ENCODE measurements at places on chromosomes 16 and 17. TPM values are rescaled to one million over a fixed set of nuclear protein-coding genes. Genes with fewer than 3 reads are reported as not detected.

DNA sequence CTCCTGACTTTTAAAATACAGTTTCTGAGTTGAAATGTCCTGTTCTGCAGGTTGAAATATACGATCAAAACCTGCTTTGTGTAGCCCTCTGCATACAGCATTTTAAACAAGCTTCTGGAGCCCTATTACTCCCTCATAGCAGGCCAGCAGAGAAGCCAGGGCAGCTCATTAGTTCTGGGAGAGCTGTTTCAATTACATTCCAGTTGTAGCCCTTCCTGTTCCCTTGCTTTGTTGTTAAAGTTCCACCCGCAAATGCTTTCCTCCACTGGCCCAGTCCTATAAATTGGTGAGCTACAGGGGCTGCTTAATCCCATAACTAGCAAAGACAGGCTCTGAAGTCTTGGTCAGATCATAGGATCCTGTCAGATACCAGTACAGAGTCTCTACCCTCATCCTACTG is 162.5 kb downstream of the SLC39A11 start:
- H3K27ac ChIP-seq = no peak overlapping the region
- no peak for DNase-seq
- no peaks in the 10 kb centered on the region for H3K27me3 ChIP-seq
- H3K4me1 ChIP-seq = peaks cover 11% of the 10 kb centered on the region

DNA sequence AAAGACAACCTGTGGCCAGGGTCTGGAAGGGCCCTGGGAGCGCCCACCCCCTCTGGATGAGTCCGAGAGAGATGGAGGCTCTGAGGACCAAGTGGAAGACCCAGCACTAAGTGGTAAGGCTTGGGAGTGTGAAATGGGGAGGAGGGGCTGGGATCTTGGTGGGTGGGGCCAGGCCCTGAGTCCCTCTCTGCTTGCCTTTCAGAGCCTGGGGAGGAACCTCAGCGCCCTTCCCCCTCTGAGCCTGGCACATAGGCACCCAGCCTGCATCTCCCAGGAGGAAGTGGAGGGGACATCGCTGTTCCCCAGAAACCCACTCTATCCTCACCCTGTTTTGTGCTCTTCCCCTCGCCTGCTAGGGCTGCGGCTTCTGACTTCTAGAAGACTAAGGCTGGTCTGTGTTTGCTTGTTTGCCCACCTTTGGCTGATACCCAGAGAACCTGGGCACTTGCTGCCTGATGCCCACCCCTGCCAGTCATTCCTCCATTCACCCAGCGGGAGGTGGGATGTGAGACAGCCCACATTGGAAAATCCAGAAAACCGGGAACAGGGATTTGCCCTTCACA is 1.2 kb upstream of the STARD3 start:
- no peaks in the 10 kb centered on the region for H3K27me3 ChIP-seq
- H3K36me3 ChIP-seq = peaks cover 5% of the 10 kb centered on the region
- no peak overlapping the region for H3K27ac ChIP-seq
- no peak for DNase-seq

GRCh38 chr17:45316434-45317110 is at the start of gene MAP3K14:
TSS of gene MAP3K14 (minus strand) at chr17:45317020. CDS start at chr17:45290745, 26,275 bp downstream.
- peak; percentile 82 for DNase-seq
- peak within 1 kb of the TSS; percentile 94 for H3K4me3 ChIP-seq
- peak within 1 kb of the TSS; percentile 95 for H3K27ac ChIP-seq
- peaks cover 68% of the 10 kb centered on the region for H3K4me1 ChIP-seq

GRCh38 chr16:85330694-85331188 is 218.5 kb upstream of the CIBAR2 start:
- peaks cover 19% of the 10 kb centered on the region for H3K4me1 ChIP-seq
- no peaks in the 10 kb centered on the region for H3K36me3 ChIP-seq
- no peak overlapping the region for H3K4me3 ChIP-seq
- DNase-seq = peak; percentile 26

- H3K27me3 ChIP-seq = no peaks in the 10 kb centered on the region
- H3K27ac ChIP-seq = no peak overlapping the region
- H3K4me3 ChIP-seq = no peak overlapping the region
- DNase-seq = no peak
- H3K4me1 ChIP-seq = peaks cover 16% of the 10 kb centered on the region
These were observed 3.6 kb downstream of the AMDHD2 start for GRCh38 chr16:2523801-2524231.

DNA sequence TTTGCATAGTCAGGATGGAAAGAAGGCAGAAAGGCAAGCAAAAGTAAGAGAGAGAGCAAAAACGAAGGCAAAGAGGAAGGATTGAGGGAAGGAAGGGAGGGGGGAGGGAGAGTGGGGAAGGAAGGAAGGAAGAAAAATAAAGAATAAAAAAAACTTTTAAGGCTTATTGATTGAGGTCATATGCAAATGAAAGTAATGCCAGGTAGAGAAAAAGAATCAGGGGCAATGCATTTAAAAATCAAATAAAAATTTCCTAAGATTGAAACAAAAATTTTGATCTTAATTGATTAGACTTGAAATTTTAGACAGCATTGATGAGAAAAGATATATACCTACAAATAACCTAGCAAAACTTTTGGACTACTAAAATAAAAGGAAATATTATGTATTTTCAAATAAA is 153.9 kb upstream of the KIF2B start:
- H3K27me3 ChIP-seq = no peaks in the 10 kb centered on the region
- no peak overlapping the region for H3K27ac ChIP-seq
- H3K36me3 ChIP-seq = no peaks in the 10 kb centered on the region
- H3K4me1 ChIP-seq = no peaks in the 10 kb centered on the region
- H3K4me3 ChIP-seq = no peak overlapping the region

DNA sequence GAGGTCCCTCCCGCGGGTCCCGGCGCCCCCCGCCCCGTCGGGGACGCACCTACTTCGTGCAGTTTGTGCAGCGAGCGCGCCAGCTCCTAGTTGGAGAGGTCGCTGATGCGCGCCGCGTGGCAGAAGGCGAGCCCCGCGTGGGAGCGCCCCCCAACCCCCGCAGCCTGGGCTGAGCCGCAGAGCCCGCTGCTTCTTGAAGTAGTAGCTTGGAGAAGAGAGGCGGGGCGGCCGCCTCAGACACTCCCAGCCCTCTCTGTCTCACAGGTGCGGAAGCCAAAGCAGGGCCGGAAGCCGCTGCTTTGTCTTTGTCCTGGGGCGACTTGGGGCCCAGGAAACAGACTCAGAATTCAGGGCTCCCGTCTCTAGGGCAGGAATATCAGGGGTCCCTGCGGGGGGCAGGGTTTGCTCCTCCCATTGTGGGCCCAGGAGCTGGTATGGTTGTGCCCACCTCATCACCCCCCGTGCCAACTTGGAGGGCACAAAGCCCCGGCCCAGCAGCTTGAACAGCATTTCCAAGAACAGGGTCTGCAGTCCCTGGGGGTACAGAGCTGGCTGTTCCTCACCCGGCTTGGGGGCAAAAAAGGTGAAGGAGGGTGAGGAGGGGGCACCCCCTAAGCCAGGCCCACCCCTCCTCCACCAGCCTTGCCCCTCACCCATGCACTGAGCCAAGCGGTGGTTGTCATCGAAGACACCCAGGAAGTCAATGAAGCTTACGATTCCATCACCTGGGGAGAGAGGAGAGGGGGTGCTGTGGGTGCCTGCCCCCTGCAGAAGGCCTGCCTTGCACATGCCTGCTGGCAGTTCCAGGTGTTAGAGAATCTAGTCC is 13.5 kb downstream of the SPATA32 start:
- H3K27me3 ChIP-seq = no peaks in the 10 kb centered on the region
- peak overlapping the region; percentile 92 for H3K4me3 ChIP-seq
- peaks cover 43% of the 10 kb centered on the region for H3K36me3 ChIP-seq
- peak overlapping the region; percentile 92 for H3K27ac ChIP-seq

DNA sequence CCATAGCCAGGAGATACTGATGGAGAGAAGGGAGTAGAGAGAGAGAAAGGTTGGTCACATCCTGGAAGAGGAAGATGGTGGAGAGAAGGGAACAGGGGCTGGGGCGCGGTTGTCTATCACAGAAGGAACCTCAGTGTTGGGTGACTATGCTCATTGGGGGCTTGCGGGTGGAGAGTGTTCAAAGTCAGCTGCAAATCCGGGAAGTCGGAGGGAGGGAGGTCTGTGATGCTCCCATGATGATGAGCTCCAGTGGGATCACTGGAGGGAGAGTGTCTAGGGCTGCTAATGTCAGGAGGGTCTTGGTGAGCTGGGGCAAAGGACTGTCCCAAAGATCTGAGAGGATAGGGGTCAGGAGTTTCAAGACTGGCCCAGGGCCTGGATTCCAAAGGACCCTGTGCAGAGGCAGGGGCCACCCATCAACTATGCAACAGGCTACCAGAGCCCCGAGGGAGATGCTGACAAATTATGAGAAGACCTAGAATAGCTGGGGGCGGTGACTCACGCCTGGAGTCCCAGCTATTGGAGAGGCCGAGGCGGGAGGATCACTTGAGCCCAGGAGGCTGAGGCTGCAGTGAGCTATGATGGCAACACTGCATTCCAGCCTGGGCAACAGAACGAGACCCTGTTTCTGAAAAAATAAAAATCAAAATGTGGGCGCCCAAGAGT is 2.6 kb downstream of the SPDYE4 start:
- no peak overlapping the region for H3K4me3 ChIP-seq
- peaks cover 3% of the 10 kb centered on the region for H3K27me3 ChIP-seq
- no peaks in the 10 kb centered on the region for H3K36me3 ChIP-seq
- no peak for DNase-seq

DNA sequence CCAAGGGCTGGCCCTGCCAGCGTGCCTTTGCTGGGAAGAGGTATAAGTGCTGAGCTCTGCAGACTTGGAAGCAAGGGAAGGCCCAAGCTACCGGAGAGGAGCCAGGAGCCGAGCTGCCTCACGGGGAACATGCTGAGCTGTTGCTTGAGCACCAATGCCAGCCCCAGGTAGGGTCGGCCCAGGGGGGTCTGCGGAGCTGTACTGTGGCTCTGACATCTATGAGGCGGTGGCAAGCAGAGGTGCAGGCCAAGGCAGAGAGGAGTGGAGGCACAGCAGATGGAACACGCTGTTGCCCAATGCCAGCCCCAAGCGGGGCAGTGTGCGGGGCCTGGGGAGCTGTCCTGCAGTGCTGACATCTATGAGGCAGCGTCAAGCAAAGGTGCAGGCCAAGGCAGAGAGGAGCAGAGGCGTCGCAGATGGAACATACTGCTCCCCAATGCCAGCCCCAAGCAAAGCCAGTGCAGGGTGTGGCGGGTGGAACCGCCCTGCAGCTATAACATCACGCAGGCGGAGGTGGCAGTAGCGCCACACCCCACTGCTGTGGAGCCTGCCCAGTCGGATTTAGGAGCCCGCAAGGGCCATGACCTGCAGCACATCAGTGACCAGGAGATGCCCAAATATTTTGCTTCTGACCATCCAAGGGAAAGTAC is 10.0 kb downstream of the GGA2 start:
- no peak overlapping the region for H3K4me3 ChIP-seq
- DNase-seq = no peak
- no peaks in the 10 kb centered on the region for H3K27me3 ChIP-seq

DNA sequence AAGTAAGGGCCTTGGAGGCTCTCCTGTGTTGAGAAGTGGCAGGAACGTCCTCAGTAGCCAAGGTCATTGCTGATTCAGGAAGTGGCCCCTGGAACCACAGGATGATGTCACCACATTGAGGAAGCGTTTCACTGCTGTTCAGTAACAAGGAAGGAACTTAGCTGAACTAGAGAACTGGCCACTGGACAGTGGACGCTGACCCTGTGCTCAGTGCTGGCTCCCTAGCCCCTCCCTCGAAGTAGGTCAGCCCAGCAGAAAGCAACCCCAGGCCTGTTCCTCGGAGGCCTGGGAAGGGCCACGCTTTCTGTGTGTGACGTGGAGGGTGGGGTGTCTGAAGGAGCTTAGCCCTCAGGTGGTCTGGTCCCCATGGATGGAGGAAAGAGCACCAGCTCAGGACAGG is 58.3 kb downstream of the B9D1 start:
- H3K36me3 ChIP-seq = peaks cover 2% of the 10 kb centered on the region
- no peak overlapping the region for H3K4me3 ChIP-seq
- DNase-seq = no peak
- H3K27me3 ChIP-seq = peaks cover 58% of the 10 kb centered on the region
- H3K4me1 ChIP-seq = peaks cover 24% of the 10 kb centered on the region
- no peak overlapping the region for H3K27ac ChIP-seq

DNA sequence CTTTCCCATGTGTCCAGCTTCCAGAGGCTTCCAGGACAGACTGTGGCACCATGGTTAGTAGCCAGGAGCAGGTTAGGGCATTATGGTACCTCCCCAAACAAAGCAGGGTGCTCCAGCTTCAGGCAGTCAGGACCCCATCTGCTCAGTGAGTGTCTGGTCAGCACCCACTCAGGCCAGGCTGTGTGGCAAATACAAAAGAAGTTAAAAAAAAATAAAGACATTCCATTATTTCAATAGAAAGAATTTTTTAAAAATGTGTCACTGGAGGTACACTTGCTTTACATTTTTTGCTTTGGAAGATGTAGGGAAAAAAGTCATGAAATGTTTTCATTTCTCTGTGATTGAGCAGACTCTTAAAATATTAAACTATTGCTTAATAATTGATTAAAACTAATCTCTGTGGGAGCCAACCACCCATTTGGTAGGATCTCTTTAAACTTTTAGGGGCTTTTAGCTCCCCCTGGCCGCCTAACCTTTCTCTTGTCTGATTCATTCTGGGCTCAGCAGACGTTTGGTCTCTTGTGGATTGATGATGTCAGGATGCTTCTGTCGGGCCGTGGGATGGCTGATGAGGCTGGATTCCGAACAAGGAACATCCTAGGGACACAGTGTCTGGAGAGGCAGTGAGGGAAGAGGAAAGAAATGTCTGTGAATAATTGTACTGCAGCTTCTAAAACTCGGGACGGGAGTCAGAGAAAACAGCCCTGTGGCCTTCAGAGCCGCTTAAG is 28.4 kb upstream of the NPTX1 start:
- H3K4me3 ChIP-seq = no peak overlapping the region
- no peaks in the 10 kb centered on the region for H3K36me3 ChIP-seq
- no peak for DNase-seq
- peaks cover 3% of the 10 kb centered on the region for H3K4me1 ChIP-seq
- H3K27me3 ChIP-seq = peaks cover 21% of the 10 kb centered on the region

DNA sequence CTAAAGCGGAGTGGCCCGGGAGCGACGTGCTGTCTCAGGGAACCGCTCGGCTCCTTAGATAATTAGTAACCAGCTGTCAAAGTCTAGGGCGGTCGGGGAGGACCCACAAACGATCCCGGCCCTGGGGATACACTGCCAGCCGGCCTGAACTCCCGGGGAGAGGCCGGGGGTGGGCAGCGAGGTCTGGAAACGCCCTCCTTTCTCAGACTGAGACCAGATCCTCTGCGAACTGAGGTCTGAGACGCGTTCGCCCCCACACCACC is 1.3 kb downstream of the HNF1B start:
- H3K4me3 ChIP-seq = peak overlapping the region; percentile 66
- DNase-seq = no peak
- H3K4me1 ChIP-seq = peaks cover 19% of the 10 kb centered on the region
- peaks cover 95% of the 10 kb centered on the region for H3K27me3 ChIP-seq
- H3K36me3 ChIP-seq = no peaks in the 10 kb centered on the region

- no peak for DNase-seq
- H3K4me1 ChIP-seq = peaks cover 25% of the 10 kb centered on the region
- no peak overlapping the region for H3K27ac ChIP-seq
- H3K4me3 ChIP-seq = no peak overlapping the region
These were observed 6.1 kb downstream of the GDE1 start for GRCh38 chr16:19515757-19516156.

Gene KRT27
- not detected for total RNA-seq

Gene MT4
- not detected for total RNA-seq

Gene AGRP
- 0.40 TPM for total RNA-seq

Gene PLCD3
- total RNA-seq = 2.7 TPM

Gene NT5C3B
- 52.8 TPM for total RNA-seq

Gene ESRP2
- 0.92 TPM for total RNA-seq

Gene FNDC8
- total RNA-seq = not detected

Gene PKD1
- 52.6 TPM for total RNA-seq
